ENCODE measurements at places on chromosomes 16 and 17. TPM values are rescaled to one million over a fixed set of nuclear protein-coding genes. Genes with fewer than 3 reads are reported as not detected.

GRCh38 chr17:46117850-46118696 is 75.2 kb downstream of the KANSL1 start:
- no peak for DNase-seq

- no peak for DNase-seq
These were observed 109.2 kb downstream of the ZNF778 start for GRCh38 chr16:89326721-89327120.

DNA sequence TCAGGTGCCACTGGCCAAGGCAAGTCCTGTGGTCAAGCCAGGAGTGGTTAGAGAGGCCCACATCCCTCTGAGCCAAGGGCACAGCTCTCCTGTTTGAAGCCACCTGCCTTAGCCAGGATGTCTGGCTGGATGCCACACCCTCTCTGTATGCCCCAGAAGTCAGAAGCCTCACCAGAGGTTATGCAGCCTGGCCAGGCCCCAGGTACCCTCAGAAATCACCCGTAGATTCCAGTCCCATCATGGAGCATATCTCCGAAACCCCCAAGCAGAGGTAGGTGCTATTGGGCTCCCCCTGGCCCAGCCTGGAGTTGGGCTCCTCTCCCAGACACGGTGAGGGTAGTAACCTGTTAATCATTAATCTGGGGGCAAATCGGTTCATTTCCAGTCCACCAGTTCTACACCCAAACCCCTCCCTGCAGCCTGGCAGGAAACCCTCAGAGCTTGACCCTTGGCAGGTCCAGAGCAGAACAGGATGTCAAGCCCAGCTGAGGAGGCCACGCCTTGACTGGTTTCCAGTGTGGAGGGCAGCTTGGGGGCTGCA is 60.6 kb upstream of the TMEM97 start:
- no peak for DNase-seq

DNA sequence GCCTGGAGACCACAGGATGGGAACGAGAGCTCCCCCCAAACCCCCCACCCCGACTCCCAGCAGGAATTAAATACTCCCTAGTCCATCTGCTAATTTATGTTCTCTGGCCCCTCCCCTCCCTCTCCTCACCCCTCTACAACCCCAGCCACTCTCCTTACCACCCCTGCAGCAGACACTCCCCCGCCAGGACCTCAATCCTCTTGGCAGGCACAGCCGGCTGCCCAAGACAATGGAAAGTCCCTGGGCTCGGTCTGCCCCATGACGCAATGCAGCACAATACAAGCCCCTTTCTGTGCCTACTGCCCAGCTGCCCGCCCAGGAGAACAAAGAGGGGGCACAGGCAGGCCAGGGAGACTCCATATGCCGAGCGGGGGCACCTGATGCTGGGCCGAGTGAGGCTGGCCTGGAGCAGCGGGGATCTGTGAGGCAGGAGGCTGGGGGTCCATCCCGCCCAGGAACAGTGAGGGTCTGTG is 30.3 kb upstream of the CDC42EP4 start:
- no peak for DNase-seq

GRCh38 chr17:82010575-82011525 is 11.8 kb downstream of the CENPX start:
- DNase-seq = no peak

- no peak for DNase-seq
These were observed 4.2 kb upstream of the PEMT start for GRCh38 chr17:17595755-17596154.

The SLC13A2 gene
- not detected for total RNA-seq

DNA sequence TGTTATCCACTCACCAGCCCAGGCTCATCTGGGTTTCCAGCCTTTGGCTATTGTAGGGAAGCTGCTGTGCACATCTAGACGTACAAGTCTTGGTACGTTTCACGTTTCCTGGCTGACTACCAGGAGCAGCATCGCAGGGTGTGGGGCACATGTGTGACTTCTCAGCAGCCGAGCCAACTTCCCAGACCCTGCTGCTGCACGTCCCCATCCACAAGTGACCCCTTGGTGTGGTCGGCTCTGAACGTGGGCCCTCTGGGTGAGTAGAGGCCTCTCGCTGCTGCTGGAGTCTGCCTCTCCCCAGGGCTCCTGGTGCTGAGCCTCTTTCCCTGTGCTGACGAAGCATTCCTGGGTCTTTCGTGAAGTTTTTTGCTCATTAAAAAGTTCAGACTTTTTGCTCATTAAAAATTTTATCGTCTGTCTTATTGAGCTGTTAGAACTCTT is 70.2 kb upstream of the ZNF750 start:
- no peak for DNase-seq

DNA sequence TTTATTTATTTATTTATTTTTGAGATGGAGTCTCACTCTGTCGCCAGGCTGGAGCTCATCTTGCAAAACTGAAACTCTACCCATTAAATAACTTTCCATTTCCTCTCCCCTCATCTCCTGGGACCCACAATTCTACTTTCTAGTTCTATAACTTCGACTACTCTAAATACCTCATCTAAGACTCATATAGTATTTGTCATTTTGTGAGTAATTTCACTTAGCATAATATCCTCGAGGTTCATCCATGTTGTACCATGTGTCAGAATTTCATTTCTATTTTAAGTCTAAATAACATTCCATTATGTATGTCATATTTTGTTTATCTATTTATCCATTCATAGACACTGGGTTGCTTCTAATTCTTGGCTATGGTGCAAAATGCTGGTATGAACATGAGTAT is 5.1 kb upstream of the NT5M start:
- no peak for DNase-seq

GRCh38 chr17:2828397-2829038 is 32.3 kb downstream of the RAP1GAP2 start:
- DNase-seq = peak; percentile 82

DNA sequence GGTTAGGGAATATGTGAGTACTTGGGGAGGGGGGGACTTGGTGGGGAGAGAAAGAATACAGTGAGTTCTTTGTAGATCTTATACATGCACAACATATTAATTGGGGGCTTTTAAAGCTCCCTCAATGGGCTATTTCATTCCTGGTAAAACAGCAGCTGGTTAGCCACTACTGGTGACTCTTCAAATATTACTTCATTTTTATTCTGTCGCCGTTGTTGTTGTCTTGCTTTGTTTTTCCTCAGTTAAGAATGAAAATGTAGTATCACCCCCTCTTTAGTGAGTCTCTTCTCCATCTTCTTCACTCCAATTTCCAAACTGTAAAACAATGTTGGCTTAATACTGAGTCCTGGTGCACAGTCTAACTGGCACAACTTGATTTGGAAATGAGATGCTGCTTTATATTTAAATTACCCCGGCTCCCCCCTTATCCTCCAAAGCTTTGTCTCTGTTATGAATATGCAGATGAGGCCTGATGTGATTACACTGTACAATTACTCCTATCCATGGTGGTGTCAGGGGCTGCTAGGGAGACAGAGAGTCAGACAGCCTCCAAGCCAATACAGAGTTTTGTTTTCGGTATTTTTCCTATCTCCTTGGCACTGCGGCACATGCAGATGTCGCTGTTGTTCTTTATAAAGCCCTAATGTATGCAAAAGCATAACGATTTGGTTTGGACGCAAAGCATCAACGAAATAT is 256.9 kb upstream of the PMFBP1 start:
- DNase-seq = no peak

The FOXF1 gene
- total RNA-seq = not detected

- no peak for DNase-seq
These were observed 661 bp downstream of the LYRM9 start for GRCh38 chr17:27892542-27892865.

DNA sequence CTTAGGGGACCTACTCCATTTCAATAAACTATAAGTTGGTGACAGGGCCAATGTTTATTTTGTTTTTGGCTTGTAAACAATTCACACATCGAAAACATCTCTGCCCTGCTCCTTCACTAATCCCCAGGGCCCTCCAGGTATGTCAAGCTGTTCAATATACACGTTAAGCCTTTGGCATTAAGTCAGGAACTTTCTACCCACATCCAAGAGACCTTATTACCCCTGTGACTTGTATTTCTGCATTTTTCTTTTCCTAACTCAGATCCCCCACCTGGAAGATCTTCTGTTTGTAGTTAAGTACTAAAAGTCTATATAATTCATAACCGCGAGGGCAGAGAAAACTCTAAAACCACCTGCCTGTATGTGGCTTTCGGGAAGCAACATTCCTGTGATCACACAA is 106.8 kb upstream of the AXIN2 start:
- no peak for DNase-seq

- peak; percentile 39 for DNase-seq
These were observed 295.8 kb downstream of the FOXL1 start for GRCh38 chr16:86874141-86874540.

GRCh38 chr17:30524847-30525246 is 47.6 kb downstream of the GOSR1 start:
- DNase-seq = peak; percentile 5

DNA sequence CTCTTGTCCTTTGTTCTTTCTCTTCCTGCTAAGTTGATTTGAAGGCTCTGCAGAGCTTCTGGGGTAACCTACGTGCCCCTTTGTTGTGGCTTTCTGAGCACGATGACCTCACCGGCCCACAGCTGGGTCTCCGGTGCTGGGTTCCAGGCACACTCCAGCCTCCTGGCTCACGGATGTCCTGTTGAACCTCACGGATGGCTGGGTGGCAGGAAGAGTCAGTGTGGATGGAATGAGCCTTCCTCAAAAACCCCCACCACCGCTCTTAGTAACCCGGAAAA is 116.0 kb downstream of the SOCS1 start:
- DNase-seq = peak; percentile 85

The CENPN gene
- 65.2 TPM for total RNA-seq

The RABEP2 gene
- 23.2 TPM for total RNA-seq

DNA sequence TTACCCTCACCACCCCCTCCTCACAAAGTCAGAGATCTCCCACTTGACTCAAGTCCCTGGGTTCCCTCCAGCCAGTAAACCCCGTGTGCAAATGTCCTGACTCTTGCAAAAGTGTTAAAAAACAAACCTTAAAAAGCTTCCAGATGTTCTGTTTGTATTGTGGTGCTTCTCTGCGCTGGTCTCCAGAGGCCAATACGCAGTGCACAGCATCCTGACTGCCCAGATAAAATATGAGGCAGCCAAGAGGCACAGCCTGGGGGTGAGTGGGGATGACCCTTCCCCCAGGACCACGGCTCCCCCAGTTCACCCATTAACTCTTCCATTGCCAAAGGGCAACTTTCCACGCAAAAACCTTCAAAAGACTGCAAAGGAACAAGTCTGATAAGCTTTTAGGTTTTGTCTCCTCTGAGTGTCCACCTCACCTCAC is 291.8 kb downstream of the SOX9 start:
- DNase-seq = no peak

The IRX5 gene
- not detected for total RNA-seq

DNA sequence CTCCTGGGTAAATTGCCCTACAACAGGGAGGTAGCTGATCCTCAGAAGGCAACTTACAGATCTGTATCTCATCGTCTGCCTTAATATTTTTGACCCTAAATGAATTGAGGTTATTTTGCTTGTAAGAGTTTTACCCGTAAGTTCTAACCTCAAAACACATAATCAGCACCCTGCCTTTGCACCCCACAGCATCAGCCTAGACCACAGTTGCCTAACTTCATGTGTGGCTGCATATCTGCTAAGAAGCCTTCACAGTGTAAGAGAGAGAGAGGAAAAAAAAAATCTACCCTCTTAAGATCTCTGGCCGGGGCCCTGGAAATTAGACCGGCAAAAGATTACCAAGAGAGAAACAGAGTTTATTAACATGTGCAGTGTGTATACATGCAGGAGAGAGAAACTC is 76.9 kb downstream of the ARHGAP44 start:
- no peak for DNase-seq

Measured in activated CD8-positive, alpha-beta T cell treated with anti-CD3 and anti-CD28 coated beads, Interleukin-2, amount 10 ng/mL, durations not matched to agents 7 days and 5 days (primary cell).